Stimulated activated CD8-positive, alpha-beta memory T cell treated with anti-CD3 and anti-CD28 coated beads, Interleukin-15, amount 100 ng/mL, for 4 hours (primary cell): ENCODE measurements at places on chromosomes 3 and 15.
A peak's percentile ranks its signal among the peaks of the same experiment; 100 is the strongest.

- no peak for DNase-seq
These were observed 50.4 kb upstream of the MED12L start for GRCh38 chr3:151035072-151035471.

DNA sequence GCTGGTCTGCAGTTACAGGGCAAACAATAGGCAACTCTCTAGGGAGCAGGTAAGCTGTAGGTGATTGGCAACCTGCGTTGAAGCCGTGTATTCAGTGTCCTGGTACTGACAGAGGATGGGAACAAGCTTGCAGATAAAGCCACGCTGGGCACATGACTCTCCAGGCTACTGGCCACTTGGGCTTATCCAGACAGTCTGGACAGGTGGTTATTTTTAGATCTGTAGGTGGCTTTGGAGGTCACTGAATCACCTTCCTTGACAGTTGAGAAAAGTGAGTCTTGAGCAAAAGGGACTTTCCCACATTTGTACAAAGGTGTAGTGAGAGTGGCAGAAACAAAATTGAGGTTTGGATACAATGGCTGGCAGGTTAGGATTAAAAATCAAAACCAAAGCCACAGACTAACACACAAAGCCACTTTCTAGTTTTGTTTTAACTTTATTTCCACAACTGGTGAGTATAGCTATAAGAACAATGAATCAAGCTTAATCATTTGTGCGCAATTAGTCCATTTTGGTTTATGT is 22.3 kb upstream of the IL1RAP start:
- DNase-seq, result no peak

DNA sequence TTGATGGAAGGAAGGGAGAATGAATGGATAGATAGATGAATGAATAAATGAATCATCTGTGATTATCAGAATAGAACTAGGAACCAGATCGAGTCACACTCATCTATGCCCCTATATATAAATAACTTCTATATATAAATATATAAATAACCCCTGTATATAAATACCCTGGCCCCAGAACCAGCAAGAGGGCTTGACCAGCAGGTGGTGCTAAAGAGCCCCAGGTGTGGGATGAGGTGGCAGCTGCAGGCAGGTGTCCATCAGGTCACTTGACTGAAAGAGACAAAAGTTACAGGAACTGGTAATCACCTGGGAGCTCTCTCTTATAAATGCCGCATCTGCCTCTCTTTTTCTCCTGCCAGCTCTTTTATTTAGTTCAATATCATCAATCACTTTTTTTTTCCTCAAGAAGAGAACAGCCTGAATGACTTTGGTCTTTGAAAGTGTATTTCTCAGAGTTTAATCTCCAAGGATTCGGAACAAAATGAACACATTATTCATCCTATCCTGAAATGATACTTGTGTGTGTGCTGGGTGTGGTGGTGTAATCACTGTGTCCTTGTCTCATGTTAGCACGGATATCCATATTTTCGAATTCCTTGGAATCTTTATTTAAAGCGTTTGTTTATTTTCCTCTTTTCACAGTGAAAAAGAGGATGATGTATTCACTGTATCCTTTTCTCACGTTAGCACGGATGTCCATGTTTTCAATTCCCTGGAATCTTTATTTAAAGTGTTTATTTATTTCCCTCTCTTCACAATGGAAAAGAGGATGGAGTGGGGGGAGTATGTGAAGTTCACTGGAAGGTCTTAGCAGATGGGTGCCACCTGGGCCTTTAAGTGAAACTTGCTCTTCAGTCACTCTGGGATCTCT is 35.4 kb upstream of the ATG7 start:
- DNase-seq, result peak; percentile 28

DNA sequence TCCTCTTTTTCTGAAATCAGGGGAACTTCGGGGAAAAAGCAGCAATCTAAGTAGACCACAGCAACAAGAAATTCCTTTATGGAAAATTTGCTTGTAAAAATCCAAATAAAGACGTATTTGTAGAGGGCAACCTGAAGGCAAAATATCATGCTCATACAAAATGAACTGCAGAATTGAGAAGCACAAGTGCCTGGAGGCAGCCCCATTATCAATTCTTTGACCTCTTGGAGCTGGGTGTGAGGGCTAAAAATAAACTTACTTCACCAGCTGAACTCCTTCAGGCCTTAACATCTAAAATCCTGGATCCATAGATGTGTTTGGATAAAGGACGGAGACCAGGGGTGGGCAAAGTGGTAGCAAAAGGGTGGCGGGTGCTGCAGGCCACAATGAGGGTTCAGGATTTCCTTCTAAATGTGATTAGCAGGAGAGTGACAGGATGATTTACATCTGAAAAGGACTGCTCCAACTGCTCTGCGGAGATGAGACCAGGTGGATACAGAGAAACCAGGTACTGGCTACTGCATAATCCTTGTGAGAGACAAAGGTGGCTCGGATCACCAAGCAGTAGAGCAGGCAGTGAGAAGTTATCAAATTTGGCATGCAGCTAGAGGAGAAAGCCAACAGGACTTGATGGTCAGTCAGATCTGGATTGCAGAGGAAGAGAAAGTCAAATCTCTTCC is 81.7 kb upstream of the TJP1 start:
- no peak for DNase-seq

DNA sequence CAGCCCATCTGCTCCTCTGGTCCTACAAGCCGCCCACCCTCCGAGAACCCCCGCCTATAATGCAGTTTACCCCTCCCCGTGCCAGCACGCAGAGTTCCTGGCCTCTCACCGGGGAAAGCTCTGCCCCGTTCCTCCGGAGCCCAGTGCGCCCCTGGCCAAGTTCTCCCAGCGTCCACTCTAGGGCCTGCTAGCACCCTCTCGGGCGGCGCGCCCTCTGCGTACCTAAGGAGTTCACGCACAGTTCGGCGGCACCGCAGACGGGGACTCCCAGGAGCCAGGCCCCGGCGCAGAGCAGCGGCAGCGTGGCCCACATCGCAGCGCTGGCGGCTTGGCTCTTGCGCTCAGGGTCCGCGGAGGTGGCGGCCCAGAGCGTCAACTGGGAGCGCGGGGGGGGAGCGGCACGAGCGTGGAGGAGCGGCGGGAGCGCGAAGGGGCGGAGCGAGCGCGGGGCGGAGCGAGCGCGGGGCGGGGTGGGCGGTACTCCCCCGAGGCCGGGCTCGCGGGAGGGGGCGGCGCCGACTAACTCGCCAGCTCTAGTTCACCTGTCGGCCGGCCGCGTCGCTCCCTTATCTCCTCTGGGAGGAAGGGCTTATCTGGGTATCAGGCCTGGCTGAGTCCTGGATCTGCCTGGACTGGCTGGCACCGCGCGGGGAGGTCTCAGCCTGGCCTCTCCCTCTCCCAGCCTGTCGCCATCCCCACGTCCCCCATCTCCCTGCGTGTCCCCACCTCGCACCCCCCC is at the start of gene CTSH:
Gene CTSH (minus strand): TSS at position 378 of the 739 bp plus-strand sequence. CDS start 65 bp downstream, at position 313.
- peak; percentile 46 for DNase-seq

GRCh38 chr3:77786216-77786615 is 746.3 kb downstream of the ROBO2 start:
- no peak for DNase-seq

- DNase-seq, result no peak
These were observed 83.2 kb upstream of the RAP2B start for GRCh38 chr3:153078826-153079225.

- no peak for DNase-seq
These were observed 179.6 kb downstream of the NSMCE3 start for GRCh38 chr15:29089731-29090616.
